Kidney glomerular epithelial cell (primary cell): ENCODE measurements at places on chromosomes 16 and 17.

GRCh38 chr16:529012-529575 is 1.6 kb downstream of the CAPN15 start:
- DNase-seq: no peak

GRCh38 chr17:61413661-61414126 is 14.1 kb downstream of the TBX2 start:
- no peak for DNase-seq

DNA sequence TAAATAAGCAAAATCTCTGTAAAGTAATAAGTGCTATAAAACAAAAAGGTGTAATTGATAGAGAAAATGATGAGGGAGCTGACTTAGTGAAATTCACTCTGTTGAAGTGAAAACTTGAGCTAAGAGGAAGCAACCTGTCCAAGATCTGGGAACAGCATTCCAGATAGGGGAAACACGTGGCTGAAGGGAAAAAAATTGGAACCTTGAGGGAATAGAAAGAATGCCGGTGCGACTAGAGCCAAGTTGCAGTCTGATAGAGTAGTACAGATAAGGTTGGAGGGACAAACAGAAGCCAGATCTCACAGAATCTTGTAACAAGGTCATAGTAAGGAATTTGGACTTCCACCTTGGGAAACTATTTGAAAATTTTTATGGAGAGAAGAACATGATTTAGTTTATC is 623 bp upstream of the DDX52 start:
- DNase-seq: no peak

GRCh38 chr17:44578947-44579346 is 21.7 kb downstream of the FZD2 start:
- DNase-seq: no peak

DNA sequence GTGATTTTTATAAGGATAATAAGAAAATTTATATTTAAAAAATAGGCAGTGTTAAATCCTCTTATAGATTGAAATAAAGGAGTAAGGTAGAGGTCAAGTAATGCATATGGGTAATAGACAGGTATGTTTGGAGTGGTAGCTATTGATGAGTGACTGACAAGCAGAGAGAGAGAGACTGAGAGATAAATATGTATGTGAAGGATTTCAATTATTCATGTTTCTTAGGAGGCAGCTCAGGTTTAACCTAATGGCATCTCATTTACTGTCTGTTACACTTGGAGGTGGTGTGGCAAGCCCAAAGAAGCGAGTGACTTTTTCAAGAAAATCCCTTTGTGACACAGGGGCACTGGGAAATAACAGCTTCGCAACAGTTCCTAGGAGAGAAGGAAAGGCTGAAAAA is 120.2 kb downstream of the KIF2B start:
- DNase-seq: no peak

- no peak for DNase-seq
Measured at GRCh38 chr16:84768061-84768807, 51.6 kb upstream of the CRISPLD2 start.

GRCh38 chr17:8472663-8473062 is 37.0 kb downstream of the NDEL1 start:
- no peak for DNase-seq

DNA sequence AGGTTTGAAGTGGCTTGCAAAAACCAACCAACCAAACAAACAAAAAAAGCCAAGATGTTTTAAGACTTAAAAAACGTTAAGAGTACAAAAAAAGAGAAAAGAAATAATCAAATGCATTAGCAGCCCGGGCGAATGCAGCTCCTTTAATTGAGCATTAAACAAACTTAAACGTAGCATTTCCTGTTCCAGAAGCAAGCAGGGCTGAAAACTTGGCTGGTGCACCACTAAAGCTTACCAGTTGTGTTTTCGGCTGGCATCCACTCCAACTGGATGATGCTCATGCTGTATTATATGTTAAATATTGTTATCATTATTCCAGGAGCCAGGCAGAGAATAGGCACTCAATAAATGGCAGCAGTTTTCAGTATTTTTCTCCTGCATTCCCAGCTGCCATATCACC is 45.1 kb downstream of the IRX6 start:
- DNase-seq: no peak

- DNase-seq: no peak
Measured at GRCh38 chr17:28118362-28118761, 75.9 kb downstream of the NLK start.

DNA sequence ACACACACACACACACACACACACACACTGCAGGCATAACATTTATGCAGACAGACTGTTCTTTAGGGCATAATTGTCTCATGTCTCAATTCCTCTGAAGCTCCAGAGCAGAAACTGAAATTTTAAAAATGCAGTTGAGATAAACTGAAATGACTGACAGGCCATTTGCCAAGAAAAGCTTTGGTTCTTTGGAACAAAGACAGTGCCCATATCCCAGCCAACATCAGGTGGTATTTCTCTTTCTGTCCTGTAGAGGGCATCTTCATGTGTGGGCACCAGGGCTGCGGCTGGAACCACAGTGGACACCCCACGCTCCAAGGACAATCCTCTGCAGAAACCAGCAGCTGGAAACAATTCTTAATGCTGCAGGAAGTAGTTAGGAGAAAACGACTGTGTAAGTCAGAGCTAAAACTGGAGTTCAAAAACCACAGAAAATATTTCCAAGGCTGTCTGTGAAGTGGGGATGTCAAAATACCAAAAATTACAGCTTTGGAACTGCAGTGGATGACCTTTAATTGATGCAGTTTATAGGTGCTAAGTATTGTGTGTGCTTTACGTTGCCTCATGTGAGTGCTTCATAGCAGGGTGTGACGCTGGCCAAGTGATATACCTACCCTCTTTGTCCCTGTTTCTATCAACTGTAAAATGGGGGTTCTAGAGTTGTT is 10.6 kb upstream of the MEFV start:
- peak; percentile 44 for DNase-seq

- DNase-seq: no peak
Measured at GRCh38 chr17:42289611-42290181, 1.4 kb downstream of the STAT5A start.

DNA sequence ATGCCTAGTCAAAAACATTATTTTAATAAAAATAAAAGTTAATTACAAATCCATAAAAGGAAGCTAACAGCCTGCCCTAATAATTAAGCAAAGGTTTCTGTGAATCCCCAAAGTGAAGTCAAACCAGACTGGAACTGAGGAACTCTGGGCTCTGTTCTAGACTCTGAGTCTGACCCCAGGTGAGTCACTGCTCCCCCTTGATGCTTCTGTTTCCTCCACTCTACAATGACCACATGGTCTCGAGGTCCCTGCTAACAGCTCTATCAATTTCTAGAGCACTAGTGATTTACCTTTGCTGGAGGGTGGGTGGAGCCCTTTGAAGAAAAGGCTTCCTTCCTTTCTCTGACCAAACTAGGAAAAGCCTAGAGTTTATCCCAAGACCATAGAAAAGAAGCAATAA is 32.4 kb downstream of the XPO6 start:
- peak; percentile 22 for DNase-seq

GRCh38 chr16:77599793-77600415 is 122.4 kb upstream of the NUDT7 start:
- peak; percentile 47 for DNase-seq

GRCh38 chr17:51189628-51190027 is 23.4 kb downstream of the NME2 start:
- DNase-seq: no peak

GRCh38 chr17:52024300-52024870 is 134.1 kb downstream of the CA10 start:
- no peak for DNase-seq

GRCh38 chr17:4594931-4595684 is 10.8 kb downstream of the SMTNL2 start:
- no peak for DNase-seq

DNA sequence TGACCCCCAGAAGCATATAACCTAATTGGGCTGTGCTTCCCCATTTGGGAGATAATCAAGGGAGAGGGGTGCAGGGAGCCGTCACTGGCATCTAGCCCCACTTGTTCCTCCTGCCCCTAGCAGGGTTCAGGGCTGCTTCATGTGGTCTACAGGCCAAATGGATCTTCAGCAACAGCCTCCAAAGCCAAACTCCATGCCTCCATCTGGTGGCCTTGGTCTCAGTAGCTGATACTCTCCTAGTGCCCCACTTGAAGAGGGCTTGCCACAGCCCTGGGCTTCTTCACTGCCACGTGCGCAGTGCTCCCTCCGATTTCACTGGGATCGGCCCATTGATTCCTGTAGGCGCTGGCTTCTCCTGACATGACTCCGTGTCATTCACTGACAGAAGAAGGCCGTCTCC is 24.6 kb downstream of the LYRM9 start:
- no peak for DNase-seq

GRCh38 chr16:81123092-81123852 is 27.1 kb upstream of the GCSH start:
- no peak for DNase-seq

GRCh38 chr16:55406651-55407050 is 72.3 kb upstream of the MMP2 start:
- no peak for DNase-seq

- no peak for DNase-seq
Measured at GRCh38 chr17:81999587-81999975, 22.2 kb downstream of the ASPSCR1 start.

DNA sequence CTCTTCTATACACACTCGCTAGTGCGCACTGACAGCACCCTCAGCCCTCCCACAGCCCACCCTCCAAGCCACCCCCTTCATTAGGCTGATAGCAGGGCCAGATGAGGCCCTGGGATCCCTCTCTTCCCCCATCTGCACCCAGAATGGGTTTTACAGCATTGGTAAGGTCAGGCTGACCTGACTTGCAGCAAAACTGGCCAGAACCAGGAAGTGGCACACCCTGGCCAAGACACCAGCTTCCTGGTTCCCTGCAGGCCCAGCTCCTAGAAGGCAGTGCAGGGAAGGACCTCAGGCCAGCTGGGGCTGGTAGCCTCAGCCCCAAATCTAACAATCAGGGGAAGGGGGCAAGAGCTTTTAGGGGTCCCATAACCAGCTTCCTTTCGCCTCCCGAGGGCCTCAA is 50.0 kb upstream of the MRPS23 start:
- no peak for DNase-seq

- DNase-seq: no peak
Measured at GRCh38 chr17:79609049-79609589, 1.7 kb downstream of the RBFOX3 start.

GRCh38 chr17:29847527-29848400 is 82.3 kb downstream of the SSH2 start:
- DNase-seq: peak; percentile 44

- peak; percentile 4 for DNase-seq
Measured at GRCh38 chr16:59635674-59636073, 901.6 kb upstream of the GOT2 start.

DNA sequence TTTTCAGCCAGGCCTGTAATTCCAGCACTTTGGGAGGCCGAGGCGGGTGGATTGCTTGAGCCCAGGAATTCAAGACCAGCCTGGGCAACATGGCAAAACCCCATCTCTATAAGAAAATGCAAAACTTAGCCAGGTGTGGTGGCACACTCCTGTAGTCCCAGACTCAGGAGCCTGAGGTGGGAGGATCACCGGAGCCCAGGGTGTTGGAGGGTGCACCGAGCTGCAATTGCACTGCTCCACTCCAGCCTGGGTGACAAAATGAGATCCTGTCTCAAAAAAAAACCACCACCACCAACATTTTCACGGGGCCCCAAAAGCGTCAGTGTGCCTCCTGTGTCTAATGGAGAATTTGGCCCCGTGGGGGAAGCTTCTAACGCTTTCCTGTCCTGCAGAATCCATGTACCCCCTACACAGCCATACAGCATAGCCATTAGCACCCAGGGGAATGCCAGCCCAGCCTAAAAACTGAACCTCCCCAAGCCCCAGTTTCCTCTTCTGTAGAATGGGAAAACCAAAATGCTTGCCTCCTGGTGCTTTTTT is 22.2 kb upstream of the MAP3K14 start:
- DNase-seq: no peak

DNA sequence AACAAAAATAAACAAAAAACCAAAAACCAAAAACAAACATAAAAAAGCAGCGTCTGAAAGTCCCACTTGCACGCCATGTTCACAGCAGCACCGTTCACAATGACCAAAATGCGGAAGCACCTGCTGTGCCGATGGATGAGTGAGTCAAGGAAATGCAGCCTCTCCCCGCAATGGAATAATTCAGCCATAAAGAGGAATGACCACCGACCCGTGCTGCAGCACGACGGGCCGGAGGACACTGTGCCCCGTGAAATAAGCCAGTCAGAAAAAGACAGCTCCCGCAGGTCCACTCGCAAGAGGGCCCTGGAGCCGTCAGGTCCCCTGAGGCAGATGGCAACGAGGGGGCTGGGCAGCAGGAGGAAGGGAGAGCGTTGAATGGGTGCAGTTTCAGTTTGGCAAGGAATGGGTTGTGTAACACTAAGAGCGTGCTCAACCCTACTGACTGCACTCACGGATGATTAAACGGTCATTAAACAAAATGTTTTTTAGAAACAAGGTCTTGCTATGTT is 5.1 kb downstream of the CLCN7 start:
- no peak for DNase-seq

- DNase-seq: no peak
Measured at GRCh38 chr16:17827313-17827712, 356.6 kb upstream of the XYLT1 start.

GRCh38 chr17:75289832-75290337 is 652 bp upstream of the SLC25A19 start:
- peak; percentile 38 for DNase-seq

GRCh38 chr17:43529947-43530287 is 16.2 kb downstream of the ETV4 start:
- DNase-seq: no peak

GRCh38 chr17:82630212-82630611 is 18.0 kb downstream of the WDR45B start:
- DNase-seq: no peak

DNA sequence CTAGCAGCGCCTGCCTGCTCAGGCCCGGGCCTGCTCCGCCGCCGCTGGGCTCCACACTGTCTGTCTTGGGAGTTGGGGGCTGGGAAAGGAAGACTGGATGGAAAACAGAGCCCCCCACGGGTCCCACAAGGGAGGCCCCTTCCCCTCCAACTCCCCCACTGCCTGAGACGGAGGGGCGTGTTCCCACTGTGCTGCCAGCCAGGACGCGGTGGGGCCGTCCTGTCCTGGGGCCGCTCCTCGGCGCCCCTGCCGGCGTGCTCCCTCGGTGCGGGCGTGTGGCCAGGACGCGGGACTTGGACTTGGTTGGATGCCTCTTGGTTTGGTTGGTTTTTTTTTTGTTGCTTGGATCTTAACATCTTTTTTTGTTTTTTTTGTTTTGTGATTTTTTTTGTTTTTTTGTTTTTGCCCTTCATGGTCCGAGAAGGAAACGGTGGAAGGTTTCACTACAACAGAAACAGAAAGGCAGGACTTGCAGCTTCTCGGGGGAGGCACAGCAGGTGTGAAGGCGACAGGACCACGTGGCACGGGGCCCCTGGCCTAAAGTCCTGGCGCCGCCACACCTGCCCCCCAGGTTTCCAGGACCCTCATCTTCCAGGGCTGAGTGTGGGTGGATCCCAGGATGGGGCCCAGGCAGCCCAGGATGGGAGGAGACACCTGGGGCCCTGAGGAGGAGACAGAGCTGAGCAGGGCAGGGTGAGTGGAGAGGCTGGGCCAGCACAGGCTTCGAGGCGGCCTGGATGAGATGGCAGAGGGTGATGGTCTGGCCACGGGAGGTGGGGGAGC is 16.0 kb downstream of the ENGASE start:
- no peak for DNase-seq

GRCh38 chr17:77392376-77393273 is 251.9 kb downstream of the SEC14L1 start:
- no peak for DNase-seq
